ENCODE measurements at places on chromosomes 11 and 22. TPM values are rescaled to one million over a fixed set of nuclear protein-coding genes. Genes with fewer than 3 reads are reported as not detected.

DNA sequence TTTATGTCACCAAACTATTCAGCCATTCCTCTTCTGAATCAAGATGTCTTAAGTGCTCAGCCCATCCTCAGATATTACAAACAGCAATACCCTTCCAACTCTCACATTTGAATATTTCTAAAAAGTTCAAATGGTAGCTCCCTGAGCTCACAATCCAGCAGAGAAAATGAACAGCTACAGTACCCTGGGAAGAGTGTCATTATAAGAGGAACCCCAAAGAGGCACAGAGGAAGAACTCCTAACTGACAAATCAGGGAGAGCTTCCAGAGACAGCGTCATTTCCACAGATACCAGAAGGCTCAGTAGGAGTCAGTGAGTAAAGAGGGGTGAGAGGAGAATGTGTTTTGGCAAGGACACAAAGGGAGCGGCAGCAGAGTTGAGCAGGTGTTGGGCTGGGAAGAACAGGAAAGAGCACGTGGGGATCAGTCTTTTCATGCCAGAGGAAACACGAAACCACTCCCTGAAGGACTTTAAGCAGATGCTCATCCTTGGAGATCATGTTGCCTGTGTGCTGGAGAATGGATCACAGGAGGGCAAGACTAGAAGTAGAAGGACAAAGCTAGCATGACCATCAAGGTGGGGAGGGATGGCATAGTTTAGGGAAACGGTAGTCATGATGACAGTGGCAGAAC is 4.3 kb downstream of the CLTCL1 start:
- no peak for DNase-seq

GRCh38 chr11:94309757-94310156 is 5.4 kb downstream of the IZUMO1R start:
- no peak for DNase-seq

DNA sequence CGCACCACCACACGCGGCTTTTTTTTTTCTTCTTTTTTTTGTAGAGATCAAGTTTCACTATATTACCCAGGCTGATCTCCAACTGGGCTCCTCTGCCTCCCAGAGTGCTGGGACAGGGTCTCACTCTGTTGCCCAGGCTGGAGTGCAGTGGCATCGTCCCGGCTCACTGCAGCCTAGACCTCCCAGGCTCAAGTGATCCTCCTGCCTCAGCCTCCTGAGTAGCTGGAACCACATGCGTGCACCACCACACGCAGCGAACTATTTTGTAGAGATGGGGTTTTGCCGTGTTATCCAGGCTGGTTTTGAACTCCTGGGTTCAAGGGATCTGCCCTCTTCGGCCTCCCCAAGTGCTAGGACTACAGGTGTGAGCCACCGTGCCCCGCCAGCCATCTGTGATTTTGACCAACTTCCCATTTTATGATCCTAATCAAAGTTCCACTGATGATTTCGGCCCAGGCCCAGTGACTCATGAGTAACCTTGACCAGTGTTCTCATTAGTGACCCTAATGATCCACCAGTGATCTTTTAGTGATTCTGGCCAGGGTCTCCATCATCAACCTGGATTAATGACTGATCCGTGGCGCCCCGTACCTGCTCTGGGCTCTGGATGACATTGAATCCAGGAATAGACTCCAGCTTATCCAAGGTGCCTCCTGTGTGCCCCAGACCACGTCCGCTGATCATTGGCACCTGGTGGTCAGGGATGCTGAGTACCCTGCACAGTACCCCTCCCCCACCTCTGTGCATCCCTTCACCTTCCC is 1.7 kb downstream of the TYMP start:
- DNase-seq = no peak

DNA sequence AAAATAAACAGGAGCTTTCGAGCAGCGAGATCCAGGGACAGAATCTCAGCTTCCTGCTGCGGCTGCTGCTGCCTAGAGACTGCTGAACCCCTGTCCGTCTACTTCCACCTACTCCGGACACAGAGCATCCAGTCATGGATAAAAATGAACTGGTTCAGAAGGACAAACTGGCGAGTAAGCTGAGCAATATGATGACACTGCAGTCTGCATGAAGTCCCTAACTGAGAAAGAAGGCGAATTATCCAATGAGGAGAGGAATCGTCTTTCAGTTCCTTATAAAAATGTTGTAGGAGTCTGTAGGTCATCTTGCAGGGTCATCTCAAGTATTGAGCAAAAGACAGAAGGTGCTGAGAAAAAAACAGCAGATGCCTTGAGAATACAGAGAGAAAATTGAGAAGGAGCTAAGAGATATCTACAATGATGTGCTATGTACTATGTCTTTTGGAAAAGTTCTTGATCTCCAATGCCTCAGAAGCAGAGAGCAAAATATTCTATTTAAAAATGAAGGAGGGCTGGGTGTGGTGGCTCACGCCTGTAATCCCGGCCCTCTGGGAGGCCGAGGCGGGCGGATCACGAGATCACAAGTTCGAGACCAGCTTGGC is 11.1 kb upstream of the MS4A2 start:
- no peak for DNase-seq

GRCh38 chr11:101091781-101092180 is 37.8 kb downstream of the PGR start:
- no peak for DNase-seq

DNA sequence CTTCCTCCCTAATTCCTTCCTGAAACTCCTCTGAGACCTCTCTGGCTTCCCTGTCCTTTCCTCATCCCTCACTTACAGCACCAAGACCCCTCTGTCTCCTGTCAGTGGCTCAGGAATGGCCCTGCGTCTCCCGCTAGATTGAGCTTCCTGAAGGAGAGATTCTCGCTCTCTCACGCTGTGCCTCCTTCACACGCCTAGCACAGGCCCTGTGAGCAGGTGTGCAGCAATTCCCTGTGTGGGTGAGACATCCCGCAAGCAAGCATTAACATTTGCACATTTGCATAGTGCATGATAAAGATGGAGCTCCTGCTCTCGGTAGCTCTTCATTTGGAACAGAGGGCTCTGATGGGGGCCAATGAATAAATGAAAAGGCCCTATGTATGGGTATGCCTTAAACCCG is 159.8 kb downstream of the ADAMTS15 start:
- no peak for DNase-seq

- no peak for DNase-seq
These were observed 39.9 kb downstream of the CLPB start for GRCh38 chr11:72394416-72394815.

DNA sequence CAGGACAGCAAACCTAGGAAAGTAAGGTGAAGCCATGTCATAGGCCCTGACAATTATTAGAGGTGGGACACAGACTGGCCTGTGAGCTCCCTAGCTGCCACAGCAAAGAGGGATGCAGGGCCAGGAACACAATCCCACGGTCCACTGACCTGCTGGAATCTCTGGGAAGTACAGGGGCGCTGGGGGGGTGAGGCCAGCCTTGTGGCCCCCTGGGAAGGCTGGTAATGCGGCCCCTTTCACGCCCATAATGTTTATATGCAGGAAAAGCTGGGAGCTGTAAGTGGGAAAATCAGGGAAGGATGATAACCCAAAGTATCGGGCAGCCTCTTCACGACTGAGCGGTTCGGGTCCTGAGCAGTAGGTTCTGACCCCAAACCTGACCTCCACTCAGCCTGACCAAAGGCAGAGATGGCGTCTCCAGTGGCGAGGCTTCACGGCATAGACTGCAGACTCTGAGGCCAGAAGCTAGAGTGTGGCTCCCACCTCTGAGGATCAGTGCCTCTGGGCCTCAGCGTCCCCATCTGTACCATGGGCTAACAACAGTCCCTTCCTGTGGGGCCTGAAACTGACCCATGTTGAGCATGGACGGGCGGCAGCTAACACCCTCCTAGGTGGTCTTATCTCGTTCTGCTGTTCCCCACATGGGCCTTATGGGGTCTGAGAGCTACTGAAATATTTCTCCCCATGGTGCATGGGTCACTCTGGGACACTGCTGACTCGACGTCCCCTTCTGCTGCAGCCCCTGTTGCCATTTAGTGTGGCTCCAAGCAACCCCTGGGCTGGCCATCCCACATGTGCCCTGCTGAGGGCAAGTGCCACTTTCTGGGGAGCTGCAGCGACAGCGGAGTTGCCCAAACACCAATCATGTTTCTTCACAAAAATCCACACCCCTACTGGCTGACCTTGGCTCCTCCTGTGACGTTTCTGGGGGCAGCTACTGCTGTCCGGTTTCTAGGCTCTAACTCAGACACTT is 101.8 kb downstream of the PHF21B start:
- no peak for DNase-seq

DNA sequence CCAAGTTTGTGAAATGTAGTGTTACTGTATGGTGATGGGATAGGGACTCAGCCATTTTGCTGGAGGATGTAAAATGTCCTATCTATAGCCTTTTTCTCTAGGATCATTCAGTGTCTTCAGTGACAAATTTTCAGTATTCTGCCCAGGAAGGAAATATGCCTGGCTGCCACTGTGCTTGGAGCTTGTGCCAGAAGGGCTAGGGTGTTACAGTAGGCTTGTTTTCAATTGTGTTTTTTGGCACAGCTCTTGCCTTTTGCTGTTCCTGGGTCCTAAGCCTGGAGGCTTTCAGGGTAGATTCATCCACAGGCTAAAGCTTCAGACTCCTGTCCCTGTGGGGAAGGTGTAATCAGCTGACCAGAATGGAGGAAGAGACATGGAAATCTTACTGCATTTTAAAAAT is 22.0 kb upstream of the PHOX2A start:
- DNase-seq = no peak

DNA sequence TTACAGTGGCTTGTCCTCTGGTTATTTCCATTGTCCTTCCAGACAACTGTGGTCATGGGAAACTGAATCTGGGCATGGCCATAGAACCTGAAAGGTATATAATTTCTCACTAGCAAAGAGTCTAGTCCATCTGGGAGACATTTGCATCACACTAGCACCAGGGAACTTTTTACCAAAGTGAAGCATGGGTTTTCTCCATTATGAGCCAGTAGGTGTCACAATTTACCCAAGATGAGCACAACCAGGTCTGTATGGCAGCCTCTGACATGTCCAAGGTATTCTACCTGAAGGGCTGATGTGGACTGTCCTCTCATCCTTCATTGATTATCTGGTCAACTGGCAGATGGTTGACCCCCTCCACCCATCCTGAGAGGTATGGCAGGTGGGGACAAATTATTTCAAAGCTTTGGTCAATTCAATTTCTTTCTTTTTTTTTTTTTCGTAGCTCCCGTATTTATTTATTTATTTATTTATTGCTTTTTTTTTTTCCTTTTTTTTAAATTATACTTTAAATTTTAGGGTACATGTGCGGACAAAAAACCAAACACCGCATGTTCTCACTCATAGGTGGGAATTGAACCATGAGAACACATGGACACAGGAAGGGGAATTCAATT is 425.9 kb downstream of the TMEM135 start:
- DNase-seq = no peak

- DNase-seq = no peak
These were observed 38.8 kb downstream of the STIM1 start for GRCh38 chr11:3894128-3894731.

DNA sequence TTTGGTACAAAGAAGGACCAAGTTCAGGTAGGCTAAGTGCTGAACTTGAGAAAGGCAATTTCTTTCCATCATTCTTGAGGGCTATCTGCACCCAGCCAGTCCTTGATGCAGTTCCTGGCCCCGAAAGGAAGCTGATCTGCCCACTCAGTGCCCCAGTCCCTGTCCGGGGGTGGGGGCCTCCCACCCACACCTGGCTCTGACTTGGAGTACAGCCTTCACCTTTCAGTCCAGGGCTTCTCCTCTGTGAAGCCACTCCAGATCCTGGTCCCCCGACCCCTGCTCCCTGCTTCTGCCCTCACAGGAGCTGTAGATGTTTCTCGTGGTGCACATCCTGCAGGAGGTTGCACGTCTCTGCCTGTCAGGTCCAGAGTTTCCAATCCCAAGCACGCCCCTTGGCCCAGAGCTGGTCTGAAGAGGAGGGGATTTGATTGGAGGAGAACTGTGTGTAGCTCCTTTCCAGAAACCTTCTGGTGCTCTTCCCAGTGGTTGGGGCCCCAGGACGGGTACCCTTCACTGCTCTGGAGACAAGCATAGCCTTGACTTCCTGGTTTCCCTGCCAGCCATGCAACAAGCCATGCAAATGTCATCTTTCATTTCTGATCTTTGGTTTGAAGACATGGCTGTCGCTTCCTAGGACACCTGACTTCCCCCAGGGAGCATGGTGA is 75.3 kb downstream of the BCR start:
- DNase-seq = no peak

DNA sequence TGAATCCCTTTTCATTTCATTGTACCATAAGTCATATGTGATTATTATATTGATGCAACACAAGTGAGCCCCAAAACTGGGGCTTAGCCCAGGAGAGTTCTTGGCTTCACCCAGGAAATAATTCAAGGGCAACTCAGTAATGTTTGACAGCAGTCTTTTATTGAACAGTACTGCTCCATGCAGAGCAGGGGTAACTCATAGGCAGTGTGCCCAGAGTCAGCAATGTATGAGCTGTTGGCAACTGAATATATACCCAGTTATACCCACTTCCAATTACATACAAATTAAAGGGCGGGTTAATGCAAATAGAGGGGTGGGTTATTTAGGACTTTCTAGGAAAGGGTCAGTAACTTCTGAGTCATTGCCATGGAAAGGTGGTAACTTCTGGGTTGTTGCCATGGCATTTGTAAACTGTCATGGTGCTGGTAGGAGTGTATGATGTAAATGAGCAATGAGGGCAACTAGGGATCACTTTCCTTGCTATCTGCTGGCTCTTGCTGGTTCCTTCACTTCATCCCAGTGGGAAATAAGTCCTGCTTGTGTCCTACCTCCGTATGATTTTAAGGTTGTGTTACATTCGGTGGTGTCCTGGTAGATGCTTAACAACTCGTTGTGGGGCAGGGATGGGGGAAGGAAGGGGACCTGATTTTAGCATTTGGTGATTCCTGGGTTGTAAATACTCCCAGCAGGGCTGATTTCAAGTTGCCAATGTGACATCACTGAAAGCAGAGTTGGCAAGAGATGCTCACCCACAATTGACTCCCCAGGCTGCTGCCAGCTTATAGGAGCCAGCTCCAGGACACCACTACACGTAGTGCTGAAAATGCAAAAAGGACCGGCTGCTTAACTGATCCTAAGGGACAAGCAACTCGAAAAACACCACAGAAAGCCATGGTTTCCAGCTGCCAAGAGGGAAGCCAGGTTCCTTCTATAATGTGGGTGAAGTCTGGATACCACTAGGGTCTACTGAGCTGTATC is 70.1 kb downstream of the SYT9 start:
- DNase-seq = no peak

DNA sequence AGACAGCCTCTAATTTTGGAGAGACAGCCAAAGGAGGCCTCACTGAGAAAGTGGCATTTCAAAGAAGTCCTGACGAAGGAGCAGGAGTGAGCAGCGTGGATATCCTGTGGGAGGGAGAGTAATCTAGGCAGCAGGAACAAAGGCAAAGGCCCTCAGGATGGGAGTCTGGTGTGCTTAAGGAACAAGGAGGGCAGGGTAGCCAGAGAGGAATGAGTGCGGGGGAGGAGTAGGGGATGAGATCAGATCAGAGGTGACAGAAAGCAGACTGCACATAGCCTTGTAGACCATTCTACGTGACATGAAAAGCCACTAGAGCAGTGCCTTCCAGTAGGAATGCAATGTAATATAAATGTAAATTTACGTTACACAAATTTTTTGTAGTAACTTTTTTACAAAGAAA is 5.6 kb downstream of the SLC36A4 start:
- no peak for DNase-seq

CABP4 gene
- not detected for total RNA-seq

OR4C6 gene
- total RNA-seq = not detected

DNAJB7 gene
- not detected for total RNA-seq

CABP2 gene
- total RNA-seq = not detected

MADD gene
- total RNA-seq = 14.0 TPM

FAM83F gene
- total RNA-seq = 3.3 TPM

SULT4A1 gene
- total RNA-seq = 2.1 TPM

SLC25A45 gene
- total RNA-seq = 1.2 TPM

Measured in epithelial cell of proximal tubule (primary cell).